Suprapubic skin (tissue), 4 donors: ENCODE measurements at places on chromosomes 16 and 17.

DNA sequence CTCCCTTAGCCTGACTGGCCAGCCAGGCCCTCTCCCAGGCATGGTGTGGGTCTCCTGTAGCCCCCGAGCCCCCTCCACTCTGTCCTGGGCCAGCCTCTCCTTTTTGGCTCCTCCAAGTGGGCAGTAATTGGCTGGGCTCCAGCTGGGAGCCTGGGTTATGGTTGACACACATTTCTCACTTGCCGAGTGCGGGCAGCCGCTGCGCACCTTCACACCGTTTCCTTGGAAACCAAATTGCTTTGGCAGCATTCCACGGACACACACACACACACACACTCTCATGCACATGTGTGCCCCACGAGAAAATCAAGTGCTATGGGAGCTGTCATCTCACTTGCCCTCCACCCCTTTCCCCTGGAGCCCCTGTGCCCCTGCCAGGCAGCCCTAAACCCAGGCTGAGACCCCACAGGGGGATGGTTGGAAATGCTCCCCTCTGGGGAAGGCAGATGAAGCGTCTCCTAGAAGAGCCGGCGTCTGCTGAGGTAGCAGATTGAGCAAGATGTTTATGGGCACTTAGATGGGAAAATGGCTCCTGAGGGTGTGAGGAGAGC is 402.7 kb upstream of the TNRC6C start:
- no peak for DNase-seq

DNA sequence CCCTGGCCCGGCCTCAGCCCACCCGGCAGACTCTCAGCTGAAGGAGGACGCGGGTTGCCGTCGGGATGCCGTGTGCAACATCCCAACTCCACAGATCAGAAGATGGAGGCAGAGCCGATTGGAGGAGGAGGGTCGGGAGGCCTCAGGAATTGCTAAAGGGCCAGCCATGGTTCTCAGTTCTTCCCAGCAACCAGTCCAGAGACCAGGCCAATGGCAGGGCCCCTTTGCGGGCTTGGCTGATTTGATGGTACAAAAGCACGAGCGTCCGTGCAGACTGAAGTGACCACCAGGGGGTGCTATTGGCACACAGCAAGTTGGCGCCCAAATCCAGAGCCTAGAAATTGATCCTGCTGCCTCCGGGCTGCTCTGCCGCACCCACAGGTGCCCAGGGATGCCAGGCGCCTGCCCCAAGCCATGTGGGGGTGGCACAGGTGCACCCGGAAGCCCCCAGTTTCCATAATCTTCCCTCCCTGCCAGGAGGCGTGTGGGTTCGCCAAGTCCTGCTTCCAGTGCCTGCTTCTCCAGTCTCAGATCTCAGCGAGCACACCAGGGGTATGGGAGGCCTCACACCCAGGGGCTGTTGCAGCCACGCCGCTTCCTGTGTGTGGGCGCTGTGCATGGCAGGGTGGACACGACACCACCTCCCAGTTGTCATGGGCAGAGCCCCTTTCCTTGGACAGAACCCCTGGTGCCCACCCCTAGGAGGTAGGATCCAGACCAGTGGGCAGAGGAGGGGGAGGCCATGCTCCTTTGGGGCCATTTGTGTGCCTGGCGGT is 7.1 kb upstream of the TEX19 start:
- no peak for DNase-seq

DNA sequence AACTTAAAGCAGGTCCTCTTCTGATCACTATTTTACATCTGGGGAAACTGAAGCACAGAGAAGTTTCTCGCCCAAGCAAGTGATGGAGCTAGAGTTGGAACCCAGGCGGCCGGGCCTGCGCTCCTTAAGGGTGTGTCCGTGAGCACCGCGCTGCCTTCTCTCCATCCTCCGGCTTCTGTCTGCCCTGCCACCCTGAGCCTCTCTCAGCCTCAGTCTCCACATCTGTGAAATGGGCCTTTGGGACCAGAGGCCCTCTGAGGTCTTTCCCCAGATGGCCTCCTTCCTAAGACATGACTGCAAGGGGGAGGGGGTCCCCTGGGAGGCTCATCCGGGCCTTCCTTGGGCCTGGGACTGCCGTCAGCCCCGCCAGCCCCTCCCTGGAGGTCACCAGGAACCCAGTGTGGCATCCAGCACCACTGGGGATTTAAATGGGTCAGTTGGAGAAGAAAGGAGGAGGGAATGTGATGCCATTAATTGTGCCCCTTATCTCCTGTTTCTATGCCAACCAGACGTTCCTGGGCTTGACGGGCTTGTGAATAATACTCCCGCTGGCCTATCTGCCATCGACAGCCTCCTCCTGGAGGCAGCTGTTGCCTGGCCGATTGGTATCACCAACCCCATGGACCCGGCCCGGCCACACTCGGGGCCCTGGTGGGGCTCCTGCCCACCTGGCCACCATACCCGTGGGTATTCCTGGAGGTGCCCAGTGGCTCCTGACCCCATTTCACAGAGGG is 5.1 kb downstream of the ZFPM1 start:
- no peak for DNase-seq

DNA sequence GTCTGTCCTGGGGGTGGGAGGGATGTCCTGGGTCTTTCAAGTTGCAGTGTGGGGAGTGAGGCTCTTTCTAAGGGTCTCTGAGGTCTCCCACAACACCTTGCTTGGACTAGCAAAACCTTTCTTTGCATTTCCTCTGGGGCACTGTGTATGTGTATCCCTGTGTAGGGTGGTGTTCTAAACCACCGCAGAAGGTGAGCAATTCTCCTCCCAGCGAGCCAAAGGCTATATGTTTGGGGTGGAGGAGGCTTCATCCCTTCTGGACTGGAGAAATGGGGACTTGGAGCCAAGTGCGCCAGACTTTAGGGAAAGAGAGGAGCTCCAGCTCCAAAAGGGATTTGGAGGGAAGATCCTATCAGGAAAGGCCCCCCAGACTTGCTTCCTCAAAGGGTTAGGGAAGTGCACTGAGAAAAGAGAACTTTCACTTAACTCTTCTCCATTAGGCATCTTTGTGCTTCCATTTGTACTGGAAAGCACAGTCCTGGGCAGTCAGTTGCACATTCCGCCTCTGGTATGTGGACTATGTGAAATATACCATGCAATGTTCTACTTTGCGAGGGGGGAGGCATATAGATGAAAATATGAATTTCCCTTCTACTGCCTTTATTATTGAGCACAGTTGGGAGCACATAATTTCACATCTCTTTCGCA is 18.9 kb upstream of the HOXB9 start:
- no peak for DNase-seq

GRCh38 chr16:77424871-77425604 is 9.8 kb downstream of the ADAMTS18 start:
- DNase-seq: no peak

DNA sequence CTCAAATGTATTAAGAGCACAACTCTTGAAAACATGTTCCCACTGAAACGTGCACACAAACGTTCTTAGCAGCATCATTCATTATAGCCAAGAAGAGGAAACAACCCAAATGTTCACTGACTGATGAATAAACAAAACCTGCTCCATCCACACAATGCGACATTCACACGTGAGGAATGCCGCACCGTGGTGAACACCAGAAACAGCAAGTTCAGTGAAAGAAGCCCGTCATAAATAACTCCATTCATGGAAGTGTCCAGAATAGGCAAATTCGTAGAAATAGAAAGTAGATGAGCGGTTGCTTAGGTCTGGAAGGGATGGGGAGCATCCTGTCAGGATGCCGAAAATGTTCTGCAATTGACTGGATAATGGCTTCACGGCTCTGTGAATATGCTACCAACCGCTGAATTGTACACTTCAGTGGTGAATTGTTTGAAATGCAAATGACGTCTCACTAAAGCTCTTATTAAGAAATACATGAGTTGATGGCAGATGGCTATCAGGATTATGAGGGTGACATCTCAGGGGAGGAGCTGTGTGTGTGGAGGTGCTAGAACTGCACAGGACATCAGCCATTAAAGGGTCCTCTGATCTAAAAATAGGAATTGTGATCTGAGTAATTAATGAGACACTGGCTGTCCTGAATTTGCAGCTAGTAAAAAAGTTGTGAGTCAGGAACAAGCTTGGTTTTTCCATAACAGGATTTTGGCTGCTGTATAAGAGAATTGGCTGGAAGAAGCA is 771.0 kb downstream of the KCNJ18 start:
- DNase-seq: no peak

- DNase-seq: no peak
These were observed 45.4 kb downstream of the CDH1 start for GRCh38 chr16:68782198-68783174.

GRCh38 chr17:46892192-46892703 is 30.7 kb upstream of the GOSR2 start:
- no peak for DNase-seq

- no peak for DNase-seq
These were observed 28.2 kb upstream of the KPNB1 start for GRCh38 chr17:47621293-47622179.

DNA sequence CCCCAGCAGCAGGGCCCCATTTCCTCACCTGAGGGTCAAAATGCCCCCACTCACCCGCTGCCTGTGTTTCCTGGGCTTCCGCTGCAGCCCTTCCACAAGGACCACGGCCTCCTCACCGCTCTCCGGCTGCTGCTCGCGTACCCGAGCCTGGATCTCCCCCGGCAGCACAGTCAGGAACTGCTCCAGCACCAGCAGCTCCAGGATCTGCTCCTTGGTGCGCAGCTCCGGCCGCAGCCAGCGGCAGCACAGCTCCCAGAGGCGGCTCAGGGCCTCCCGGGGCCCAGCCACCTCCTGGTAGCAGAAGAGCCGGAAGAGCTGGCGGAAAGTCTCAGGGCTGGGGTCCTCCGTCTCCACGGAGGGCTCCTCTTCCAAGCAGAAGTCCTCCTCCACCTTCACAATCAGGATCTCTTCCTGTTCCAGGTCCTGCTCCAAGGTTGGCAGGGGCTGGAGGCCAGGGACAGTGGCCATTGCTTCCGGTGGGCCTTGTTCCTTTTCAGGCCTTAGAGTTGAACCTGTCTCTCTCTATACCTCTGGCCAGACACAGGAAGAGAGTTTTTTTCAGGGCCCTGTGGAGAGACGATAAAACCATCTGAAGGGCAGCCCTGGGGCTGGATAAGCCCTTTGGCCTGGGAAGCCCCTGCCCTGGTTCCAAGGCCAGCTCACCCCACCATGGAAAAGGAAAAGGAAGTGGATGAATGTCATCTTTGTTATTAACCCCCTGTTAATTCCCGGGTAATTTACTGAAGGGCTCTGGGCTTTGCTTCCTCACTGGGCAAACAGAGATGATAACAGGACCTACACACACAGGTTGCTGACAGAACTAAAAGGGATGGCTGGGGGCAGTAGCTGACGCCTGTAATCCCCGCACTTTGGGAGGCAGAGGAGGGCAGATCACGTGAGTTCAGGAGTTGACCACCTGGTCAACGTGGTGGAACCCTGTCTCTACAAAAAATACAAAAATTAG is 1.2 kb downstream of the ZNF500 start:
- DNase-seq: no peak

- DNase-seq: no peak
These were observed 2.6 kb downstream of the STXBP4 start for GRCh38 chr17:54971147-54971546.

- no peak for DNase-seq
These were observed 519 bp upstream of the NTN1 start for GRCh38 chr17:9020824-9021157.

DNA sequence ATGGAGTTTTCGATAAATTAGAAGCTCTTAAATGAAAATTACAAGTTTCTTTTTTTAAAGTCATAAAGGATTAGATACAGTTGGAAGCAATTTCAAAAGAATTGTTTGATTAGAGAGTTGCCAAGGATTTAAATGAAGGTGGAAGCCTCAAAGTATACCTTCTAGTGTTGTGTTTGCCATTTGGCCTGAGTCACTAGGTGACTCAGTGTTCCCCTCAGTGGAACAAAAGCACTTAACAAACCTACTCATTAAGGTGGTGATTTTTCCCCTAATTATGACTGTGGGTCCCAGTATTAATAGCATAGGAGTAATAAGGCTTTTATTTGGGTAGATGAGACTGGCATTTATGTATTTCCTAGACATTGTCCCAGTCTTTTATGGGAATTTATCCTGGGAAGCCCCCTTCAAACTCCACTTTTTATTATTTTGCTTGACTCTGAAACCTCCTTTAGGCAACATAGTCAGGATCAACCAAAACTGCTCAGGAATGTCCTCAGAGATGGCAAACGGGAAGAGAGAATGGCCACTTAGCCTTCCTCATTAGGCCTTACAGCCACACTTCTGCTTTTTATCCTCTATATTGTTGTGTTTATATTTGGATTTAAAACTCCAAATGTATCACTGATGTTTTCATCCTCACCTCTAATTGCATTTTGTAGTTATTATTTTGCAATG is 161.0 kb downstream of the FTO start:
- DNase-seq: no peak

- DNase-seq: no peak
These were observed 14.0 kb downstream of the C16orf74 start for GRCh38 chr16:85736921-85737320.

GRCh38 chr16:53822936-53823529 is 119.1 kb downstream of the FTO start:
- no peak for DNase-seq
